ENCODE measurements at places on chromosomes 5 and 9.

DNA sequence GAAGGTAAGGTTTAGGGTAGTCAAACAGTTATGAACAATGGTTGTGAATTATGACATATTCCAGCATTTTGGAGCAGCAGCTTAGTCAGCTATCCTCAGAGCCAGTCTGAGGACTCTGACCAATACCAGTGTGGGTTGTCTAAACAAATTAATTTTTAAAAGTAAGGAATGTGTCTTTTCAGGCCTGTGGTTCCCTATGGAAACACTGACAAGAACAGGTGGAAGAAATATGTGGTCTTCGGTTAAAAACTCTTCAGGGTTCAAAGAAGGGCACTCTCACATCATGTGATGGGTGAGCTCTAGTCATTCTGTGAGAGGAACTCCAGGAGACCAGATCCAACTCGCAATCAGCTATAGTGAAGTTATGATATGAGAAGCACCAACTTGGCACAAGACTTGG is 33.5 kb upstream of the ALDOB start:
- DNase-seq = no peak

GRCh38 chr9:5326187-5326586 is 13.5 kb downstream of the RLN1 start:
- no peak for DNase-seq

- DNase-seq = no peak
Measured at GRCh38 chr9:69325409-69326212, 596 bp downstream of the ENTREP1 start.

DNA sequence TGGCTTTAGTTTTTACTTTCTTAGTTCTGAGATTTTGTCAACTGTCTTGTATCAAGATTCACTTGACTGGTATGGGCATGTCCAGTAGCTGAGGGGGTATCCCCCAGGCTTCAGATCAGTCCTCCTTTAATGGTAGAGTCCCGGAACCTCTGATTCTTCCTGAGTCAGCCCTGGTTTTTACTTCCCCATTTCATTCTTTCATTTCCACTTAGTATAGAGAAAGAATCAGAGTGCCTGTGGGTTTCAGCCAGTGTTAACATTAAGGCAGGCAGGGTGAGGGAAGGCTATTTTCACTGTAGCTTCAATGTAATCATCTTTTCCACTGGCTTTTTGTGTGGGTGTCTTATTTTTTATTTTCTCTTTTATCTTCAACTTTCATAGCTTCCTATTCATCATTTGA is 8.3 kb upstream of the COMMD10 start:
- DNase-seq = no peak

DNA sequence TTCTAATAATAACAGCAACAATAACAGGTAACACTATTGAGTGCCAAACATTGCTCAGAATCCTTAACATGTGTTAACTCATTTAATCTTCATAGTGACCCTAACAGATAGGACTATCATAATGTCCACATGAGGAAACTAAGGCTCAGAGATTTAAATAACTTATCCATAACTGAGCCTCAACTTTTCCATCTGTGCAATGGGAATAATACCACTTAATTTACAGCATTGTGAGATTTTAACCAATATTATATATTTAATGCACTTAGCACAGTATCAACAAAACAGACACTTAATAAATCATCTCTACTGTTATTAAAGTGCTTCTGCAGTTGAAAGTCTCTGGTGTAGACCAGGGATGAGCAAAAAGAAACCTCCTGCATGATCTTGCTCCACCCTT is 28.2 kb downstream of the TTC39B start:
- no peak for DNase-seq

DNA sequence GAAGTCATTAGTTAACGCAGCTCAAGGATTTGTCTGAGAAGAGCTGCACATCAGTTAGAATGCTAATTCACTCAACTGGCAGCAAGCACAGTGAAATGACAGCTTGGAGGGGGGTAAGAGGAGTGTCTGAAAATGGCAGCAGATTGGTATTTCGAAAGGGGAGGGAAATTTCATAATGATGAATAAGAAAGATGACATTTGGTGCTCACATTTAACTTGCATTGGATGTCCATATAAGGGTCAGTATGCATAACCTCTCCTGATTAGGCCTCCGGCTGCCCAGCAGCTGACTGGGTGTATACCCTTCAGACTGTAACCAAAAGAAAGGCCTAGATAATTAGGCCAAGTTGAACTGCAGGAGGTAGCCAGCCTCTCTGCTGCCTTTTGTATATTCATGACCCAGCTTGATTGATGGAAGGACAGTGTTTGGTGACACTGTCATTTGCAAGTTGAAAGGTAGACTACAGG is 131.0 kb downstream of the PBX3 start:
- DNase-seq = peak; percentile 20

- no peak for DNase-seq
Measured at GRCh38 chr5:138875552-138875875, 379 bp upstream of the LRRTM2 start.

GRCh38 chr9:92097997-92098482 is 17.2 kb downstream of the SPTLC1 start:
- peak; percentile 62 for DNase-seq

DNA sequence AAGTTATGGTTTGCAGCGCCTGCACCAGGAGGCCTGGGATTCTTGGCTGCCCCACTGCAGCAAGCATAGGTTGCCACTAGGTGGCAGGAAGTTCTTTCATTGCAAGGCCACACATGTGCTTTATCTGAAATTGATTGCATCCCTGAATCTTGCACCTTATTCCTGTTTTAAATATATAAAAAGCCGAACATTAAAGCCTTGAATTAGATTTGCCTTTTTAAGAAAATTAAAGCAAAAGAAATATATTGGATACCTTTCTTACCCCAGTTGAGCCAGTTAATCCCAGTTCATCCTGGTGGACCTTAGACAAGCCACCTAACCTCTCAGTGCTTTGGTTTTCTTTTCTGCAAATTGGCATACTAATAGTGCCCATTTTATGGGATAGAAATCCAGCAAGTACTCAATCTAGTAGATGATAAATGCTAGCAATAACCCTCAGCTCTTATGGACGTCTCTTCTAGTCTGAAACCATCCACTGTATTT is 6.3 kb upstream of the TRMT10B start:
- DNase-seq = peak; percentile 65

GRCh38 chr5:147779694-147780093 is 2.8 kb downstream of the JAKMIP2 start:
- DNase-seq = no peak

DNA sequence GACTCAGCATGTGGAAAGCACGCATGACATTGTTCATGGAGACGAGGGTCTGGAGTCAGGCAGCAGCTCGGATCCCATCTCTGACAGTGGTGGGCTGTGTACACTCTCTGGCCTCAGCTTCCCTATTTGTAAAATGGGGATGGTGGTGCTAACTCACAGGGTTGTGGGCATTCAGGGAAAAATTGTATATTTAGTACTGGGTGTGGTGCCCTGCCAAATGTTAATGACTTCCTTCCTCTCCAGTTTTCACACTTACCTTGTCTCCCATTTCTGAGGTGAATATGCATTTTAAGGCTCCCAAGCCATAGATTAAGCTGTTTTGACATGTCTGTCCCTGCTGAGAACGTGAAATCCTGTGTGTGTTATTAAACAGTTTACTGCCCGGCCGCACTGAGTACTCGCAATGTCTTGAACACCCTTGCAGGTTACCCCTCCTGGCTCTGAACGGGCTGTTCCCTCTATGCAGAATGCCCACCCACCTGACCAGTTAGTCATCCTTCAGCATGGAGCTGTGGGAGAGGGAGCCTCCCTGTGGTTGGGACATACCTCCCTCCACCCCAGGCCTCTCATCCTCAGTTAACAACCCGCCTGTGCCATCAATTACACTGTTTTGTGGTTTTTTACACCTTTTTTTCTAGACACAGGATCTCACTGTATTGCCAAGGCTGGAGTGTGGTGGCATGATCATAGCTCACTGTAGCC is 25.8 kb downstream of the TJP2 start:
- DNase-seq = no peak

GRCh38 chr5:122311961-122312590 is at the start of gene SNCAIP:
SNCAIP (plus strand) TSS chr5:122312237; CDS start chr5:122391135, 78,898 bp downstream.
- no peak for DNase-seq

DNA sequence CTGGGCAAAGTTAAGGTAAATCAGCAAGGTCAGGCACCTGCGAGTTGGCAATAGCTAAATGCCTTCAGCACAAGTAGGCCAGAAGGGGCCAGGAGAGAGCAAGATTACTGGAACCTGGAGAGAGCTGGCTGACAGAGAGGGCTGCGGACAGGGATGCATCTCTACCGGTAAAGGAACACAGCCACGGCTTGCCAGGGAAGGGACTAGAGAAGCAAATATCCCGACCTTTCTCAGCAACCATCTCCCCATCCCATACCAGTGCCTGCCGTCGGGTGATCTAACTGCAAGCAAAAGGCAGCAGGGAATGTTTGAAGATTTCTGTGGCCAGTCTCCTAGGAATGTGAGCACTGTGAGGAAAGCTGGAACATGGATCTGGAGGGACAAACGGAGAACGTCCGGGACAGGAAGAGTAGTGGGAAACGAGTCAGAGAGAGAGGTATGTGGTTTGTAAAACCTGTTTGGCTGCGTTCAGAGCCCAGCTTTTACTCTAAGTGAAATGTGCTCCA is 15.9 kb upstream of the ABLIM3 start:
- no peak for DNase-seq

DNA sequence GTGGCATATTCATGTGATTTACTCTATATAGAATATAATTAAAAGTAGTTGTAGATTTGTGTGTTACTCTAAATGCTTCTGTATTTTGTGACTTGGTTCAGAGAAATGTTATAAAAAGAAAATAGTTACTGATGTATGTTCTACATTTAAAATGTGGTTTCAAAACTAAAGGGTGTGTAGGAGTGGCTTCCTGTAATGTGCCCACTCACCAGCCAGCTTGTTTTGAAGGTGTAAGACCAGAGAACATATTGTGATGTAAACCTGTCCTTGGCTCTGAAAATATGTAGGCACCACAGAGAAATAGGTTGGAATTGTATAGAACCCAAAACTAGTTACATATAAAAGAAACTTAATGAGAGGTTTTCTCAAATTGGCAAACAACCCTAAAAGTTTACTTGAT is 51.2 kb upstream of the ARRDC3 start:
- no peak for DNase-seq

DNA sequence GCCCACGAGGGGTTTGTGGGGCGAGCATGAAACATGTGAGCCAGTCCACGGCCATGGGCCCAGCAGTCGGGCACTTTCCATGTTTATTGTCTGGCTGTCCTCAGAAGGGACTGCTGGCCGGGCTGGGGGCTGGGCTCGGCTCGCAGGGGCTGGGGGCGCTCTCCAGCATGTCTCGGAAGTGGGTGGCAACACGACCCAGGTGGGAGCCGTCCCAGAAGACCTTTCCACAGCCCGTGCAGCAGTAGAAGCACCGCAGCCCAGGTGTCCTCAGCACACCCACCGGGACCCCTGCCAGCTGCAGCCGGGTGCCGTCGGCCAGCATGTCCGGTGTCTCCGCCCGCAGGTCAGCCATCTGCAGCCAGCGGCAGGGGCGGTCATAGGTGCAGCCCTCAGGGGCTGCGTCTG is 4.8 kb upstream of the NRARP start:
- DNase-seq = no peak

DNA sequence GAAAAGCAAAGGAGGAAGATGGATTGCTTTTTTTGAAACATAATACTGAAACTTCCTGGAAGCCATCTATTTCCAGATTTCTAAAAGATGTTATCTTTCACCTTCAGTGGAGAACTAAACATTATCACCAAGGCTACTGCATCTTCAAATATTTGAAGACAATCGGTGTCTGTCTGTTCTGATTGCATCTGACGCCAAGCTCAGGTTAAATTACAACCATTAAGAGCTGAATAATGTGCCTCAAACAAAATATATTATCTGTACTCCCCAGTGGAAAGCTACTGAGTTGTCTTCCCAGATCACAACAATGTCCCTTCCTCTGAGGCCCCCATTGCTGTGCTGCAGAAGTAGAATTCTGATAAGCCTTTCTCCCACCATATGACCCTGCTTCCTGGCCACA is 342.3 kb downstream of the PLK2 start:
- DNase-seq = no peak

DNA sequence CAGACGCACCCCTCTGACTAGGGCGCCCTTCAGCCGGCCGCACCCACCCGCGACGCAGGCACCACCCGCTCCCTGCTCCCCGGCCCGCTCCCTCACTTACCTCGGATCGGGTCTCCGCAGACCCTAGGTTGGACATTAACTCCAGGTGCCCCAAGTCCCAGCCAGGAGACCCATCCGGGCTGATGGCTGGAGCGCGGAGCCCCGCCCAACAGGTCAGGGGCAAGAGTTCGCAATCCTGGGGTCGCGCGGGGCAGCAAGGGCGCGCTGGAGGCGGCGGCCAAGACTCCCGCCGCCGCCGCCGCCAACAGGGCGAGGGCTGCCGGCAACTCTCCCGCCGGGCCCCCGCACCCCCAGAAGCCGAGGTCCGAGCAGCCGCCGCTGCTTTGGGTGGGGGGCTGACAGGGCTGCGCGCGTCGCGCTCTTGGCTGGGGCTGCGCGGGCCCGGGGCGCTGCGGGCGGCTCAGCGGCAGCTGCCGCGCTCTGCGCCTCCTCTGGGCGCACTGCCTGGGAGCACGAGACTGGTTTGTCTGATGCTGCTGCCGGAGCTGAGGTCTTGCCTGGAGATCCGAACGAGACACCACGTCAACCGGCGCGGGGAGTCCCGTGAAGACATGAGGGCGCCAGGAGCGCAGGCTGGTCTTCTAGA is at the start of gene GDNF:
Gene GDNF, minus strand, starts transcription at position 635 of the 646 bp plus-strand sequence. CDS start 5,245 bp downstream, outside the sequence.
- DNase-seq = peak; percentile 53

DNA sequence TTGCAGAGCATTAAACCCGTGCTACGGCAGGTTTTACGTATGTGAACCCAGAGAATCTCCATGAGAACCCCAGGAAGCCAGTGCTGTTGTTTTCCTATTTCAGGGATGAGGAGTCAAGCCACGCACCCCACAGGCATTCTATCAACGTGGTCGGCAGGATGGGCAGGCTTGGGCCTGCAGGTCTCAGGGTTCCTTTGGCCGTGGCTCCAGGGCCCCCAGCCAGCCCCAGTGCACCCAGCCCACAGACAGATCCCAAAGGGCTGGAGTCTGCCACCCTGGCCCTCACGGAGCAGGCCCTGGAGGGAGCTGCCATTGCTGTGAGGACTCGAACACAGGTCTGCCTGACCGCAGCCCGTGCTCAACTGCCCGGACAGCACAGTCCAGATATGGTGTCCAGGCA is 77.1 kb upstream of the STXBP1 start:
- no peak for DNase-seq

DNA sequence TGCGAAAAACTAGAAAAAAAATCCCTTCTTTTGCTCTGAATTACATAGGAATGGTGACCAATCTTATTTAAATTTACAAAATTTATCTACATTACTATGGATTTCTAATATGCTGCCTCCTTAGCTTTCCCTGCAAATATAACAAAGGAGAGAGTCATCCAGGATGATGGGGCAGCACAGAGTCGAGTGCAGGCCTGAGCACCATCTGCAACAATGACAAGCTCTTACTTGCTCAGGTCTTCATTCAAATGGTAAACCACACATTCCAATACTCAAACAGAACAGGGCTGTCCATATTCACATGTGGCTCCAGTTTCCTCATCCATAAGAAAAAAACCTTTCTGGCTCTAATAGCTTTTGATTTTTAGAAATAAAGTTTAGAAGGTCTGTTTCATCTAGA is 33.5 kb upstream of the ZNF354B start:
- no peak for DNase-seq

- peak; percentile 30 for DNase-seq
Measured at GRCh38 chr9:134698587-134699342, 57.2 kb downstream of the COL5A1 start.

GRCh38 chr9:129458663-129459546 is 162.0 kb downstream of the C9orf50 start:
- peak; percentile 24 for DNase-seq

- DNase-seq = peak; percentile 64
Measured at GRCh38 chr5:33755231-33755630, 136.6 kb downstream of the ADAMTS12 start.

GRCh38 chr9:111803924-111804323 is 9.2 kb upstream of the SHOC1 start:
- DNase-seq = no peak

Measured in brain microvascular endothelial cell (primary cell).